NCI-H1105 (cell line): ENCODE measurements at places on chromosomes 6 and 20.

- DNase-seq, result no peak
Observed at GRCh38 chr6:40640599-40641227, 53.5 kb upstream of the LRFN2 start.

- no peak for DNase-seq
Observed at GRCh38 chr6:63999613-64000012, 364.0 kb downstream of the PHF3 start.

GRCh38 chr20:711576-711975, 36.0 kb upstream of the SCRT2 start:
- DNase-seq, result no peak

GRCh38 chr20:4513720-4514119, 208.0 kb upstream of the PRND start:
- DNase-seq, result no peak

DNA sequence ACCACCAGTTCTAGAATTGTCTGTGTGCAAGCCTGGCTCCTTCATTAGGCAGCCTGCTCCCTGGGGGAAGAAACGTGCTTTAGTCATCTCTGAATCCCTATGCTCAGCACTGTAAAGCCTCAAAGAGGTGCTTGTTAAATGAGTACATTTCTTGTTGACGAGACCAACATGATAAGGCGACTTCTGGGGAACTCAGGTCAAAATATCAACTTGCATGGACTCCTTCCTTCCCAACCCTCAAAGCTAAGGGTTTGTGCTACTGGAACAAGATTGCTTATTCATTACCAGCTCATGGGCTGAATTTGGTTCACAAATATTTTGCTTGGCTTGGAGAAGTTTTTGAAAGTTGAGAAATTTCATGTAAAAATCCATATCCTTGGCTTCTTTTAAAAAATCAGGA, 10.6 kb downstream of the KCNG1 start:
- DNase-seq, result no peak

DNA sequence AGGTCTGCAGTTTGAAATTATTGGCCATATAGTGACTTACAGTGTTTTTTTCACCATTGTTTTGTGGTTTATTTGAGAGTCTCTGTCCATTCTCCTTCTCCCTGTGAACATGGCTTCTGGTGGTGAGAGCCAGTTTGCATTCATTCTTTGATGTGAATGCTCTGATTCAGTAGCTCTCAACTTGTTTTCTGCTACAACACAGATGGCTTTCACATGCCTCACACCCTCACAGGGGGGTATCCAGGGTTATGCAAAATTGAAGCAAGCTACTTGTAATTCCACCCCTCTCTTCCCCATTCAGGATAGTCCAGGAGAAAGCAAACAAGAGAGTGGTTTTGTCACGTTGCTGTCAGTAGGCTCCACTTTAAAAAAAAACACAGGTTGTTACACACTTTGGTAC, 55.6 kb downstream of the SLX4IP start:
- DNase-seq, result no peak
